Fibroblast of villous mesenchyme (primary cell): ENCODE measurements at places on chromosomes 7 and 10. TPM values are rescaled to one million over a fixed set of nuclear protein-coding genes. Genes with fewer than 3 reads are reported as not detected.
A peak's percentile ranks its signal among the peaks of the same experiment; 100 is the strongest.

MBL2 gene
- not detected in 2 replicates for total RNA-seq

CLEC5A gene
- total RNA-seq, result not detected in 2 replicates

SORCS1 gene
- total RNA-seq, result not detected in 2 replicates

NODAL gene
- total RNA-seq, result not detected in 2 replicates

ASZ1 gene
- under 0.01 TPM in 2 replicates for total RNA-seq

TYW1B gene
- total RNA-seq, result 2.2 and 2.3 TPM in 2 replicates

GRCh38 chr7:137296576-137296975, 47.0 kb downstream of the PTN start:
- DNase-seq, result no peak

DNA sequence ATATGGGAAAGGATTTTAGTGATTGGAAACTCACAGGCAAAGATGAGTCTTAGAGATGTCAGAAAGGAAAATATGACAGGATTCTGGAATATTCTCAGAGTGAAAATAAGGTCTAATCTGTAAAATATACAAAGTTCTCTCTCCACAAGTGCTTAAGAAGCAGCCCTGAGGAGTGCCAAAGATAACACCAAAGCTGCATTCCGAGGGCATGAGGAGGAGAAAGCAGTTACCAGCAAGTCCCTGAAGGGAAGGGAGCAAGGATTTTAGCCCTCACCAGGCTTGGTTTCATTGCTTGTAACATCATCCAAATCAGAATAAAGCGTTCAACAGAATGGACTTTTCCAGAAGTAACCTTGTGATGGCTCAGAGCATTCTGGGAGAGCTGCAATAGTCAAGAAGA, 31.4 kb upstream of the DLX6 start:
- peak; percentile 10 for DNase-seq

DNA sequence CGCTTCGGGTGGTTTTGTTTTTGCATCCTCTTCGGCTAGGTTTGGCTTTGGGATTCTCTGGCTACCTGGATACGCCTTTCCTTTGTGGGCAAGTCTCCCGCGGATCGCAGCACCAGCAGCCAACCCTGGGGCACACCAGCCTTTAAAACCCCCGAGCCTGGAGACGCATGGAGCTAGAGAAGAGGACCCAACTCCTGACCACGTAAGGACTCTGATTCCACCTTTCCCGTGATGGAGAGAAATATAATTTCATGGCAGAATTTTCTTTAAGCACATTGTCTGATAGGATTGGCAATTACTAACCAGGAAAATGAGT, 535.4 kb upstream of the GALNT17 start:
- no peak for DNase-seq

DNA sequence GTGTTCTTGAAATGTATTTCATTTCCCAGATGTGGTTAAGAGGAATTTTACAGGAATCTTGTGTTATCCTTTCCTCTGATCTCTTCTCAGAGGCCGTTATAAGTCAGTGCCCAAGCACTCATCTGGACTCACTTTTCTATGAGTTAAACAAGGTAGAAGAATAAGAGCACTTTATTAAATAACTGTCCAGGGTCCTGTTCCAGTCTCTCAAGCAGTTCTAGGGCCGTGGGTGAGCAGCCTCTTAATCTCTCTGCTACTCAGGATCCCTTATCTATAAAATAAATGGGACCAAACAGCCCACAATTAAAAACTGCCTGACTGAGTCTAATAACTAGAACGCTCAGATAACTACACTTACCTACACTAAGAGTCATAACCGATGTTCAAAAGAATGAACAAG, 111.2 kb downstream of the OSBPL3 start:
- no peak for DNase-seq

- DNase-seq, result peak; percentile 28
Measured at GRCh38 chr10:60293581-60294175, 96.0 kb downstream of the ANK3 start.

GRCh38 chr10:98090822-98091221, 43.6 kb upstream of the R3HCC1L start:
- no peak for DNase-seq

- DNase-seq, result no peak
Measured at GRCh38 chr7:143356414-143357050, 6.0 kb downstream of the FAM131B start.

- peak; percentile 45 for DNase-seq
Measured at GRCh38 chr10:119139464-119140067, 25.9 kb downstream of the SFXN4 start.

DNA sequence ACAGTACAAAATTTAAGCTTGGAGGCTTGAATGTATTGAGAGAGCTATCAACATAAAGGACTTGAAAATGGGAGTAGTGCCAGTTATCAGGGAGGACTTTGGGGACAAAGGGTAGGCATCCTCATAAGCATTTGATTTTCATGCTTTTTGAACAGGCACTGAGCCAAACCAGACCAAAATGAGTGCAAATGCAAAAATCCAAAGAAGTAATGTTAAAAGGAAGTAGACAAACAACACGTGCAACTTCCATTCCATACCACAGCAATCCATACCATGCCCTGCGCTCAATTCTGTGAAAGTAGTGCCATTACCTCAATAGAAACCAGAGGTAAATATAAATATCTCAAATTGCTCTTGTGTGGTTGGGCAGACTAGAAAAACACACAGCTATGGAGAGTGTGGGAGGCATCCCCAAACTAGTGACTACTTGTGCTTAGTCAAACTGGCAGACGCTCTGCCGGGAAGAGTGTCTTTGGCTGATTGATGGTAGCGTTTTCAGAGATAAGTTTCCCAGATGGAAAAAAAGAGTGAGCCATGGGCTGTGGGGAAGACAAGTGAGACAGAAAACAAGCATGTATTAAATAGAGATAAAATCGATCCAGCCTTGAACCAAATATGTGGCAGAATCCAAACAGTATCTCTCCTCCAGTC, 161.5 kb downstream of the CREB5 start:
- DNase-seq, result peak; percentile 38

- DNase-seq, result no peak
Measured at GRCh38 chr7:75637854-75638593, 100.7 kb downstream of the HIP1 start.

DNA sequence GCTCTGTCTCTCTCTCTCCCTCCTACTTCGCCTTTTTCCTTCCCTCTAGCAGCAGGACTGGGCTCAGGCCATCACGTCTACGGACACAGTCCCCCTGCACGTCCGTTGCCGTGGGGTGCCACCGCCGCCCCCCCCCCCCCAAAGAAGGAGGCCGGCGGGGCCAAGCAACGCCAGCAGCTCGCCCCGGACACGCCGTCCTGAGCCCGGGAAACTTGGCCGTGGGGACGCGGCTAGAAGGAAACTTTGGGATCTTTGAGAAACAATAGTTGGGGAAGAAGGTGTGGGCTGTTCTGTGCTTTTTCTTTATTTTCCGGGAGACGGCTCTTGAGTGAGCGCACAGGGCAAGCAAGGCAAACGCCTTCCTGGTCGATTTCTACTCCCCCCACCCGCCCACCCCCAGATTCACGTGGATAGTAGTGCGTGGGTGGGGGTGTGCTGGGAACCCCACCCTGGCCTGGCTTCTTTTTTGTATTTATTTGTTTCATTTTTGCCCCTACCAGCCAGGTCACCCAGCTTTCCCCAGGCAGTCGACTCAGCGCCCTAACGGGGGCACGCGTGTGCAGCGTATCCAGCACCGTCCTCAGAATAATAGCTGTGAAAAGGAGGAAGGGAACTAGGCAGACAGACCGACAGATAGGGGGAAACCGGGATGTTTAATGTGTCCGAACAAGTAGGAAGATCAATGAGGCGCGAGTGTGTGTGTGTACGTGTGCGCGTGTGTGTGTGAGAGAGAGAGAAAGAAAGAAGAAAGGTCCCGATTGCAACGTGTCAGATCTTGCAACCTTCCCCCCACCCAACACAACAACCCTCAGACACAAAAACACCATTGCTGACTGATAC, 1.4 kb downstream of the MXI1 start:
- DNase-seq, result peak; percentile 46

DNA sequence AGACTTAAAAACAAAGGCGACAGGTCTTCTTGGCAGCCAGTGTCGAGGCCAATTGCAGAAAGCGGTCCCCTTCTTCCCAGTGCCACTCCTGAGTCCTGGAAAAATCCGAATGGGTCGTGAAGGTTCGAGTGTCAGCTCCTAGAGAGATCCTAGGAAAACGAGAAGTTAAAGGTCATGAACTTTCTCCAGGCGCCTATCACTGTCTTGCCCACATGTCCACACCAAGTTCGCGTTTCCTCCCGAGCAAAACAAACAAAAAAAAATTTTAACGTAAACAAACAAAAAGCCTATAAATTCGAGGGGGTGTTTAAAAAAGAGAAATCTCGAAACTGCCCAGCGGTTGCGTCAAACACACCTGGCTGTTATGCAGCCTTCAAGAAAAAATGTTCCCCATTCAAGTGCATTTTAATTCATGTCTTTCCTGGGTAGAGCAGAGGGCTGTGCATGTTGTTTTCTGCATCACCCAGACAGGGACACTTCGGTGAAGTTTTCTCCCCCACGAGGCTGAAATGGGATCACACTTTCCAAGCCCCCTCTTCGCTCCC, 1.5 kb downstream of the ARHGAP21 start:
- no peak for DNase-seq

DNA sequence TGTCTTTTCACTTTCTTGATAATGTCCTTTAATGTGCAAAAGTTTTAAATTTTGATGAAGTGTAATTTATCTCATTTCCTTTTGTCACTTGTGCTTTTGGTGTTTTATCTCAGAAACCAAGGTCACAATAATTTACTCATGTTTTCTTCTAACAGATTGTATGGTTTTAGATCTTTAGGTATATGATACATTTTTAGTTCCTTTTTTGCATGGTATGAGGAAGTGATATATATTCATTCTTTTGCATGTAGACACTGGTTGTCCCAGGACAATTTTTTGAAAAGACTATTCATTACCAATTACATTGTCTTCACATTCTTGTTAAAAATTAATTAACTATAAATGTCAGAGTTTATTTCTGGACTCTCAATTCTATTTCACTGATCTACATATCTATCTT, 39.8 kb upstream of the GPR22 start:
- DNase-seq, result no peak

- no peak for DNase-seq
Measured at GRCh38 chr10:7485799-7486198, 75.0 kb upstream of the SFMBT2 start.
